ENCODE measurements at places on chromosomes 5 and 9.

- no peak overlapping the region for H3K27ac ChIP-seq
- H3K4me3 ChIP-seq: no peak overlapping the region
- no peaks in the 10 kb centered on the region for H3K36me3 ChIP-seq
- H3K4me1 ChIP-seq: peaks cover 5% of the 10 kb centered on the region
These were observed 105.3 kb upstream of the PIK3R1 start for GRCh38 chr5:68110264-68110663.

- H3K27ac ChIP-seq: no peak overlapping the region
- DNase-seq: no peak
- peaks cover 25% of the 10 kb centered on the region for H3K4me1 ChIP-seq
- H3K36me3 ChIP-seq: peaks cover 3% of the 10 kb centered on the region
These were observed 199.8 kb upstream of the MAP3K1 start for GRCh38 chr5:56615361-56616153.

GRCh38 chr9:94865582-94866452 is 139.3 kb downstream of the AOPEP start:
- peak overlapping the region; percentile 72 for H3K4me3 ChIP-seq
- peak overlapping the region; percentile 84 for H3K27ac ChIP-seq
- H3K27me3 ChIP-seq: no peaks in the 10 kb centered on the region

GRCh38 chr9:95433096-95433819 is 83.5 kb downstream of the PTCH1 start:
- no peak overlapping the region for H3K4me3 ChIP-seq
- no peak overlapping the region for H3K27ac ChIP-seq
- no peaks in the 10 kb centered on the region for H3K27me3 ChIP-seq
- H3K36me3 ChIP-seq: no peaks in the 10 kb centered on the region
- DNase-seq: no peak
- H3K4me1 ChIP-seq: peaks cover 4% of the 10 kb centered on the region

- H3K27me3 ChIP-seq: peaks cover 9% of the 10 kb centered on the region
- peaks cover 18% of the 10 kb centered on the region for H3K4me1 ChIP-seq
- no peaks in the 10 kb centered on the region for H3K36me3 ChIP-seq
- H3K4me3 ChIP-seq: no peak overlapping the region
These were observed 165.9 kb downstream of the CARTPT start for GRCh38 chr5:71884926-71885325.

DNA sequence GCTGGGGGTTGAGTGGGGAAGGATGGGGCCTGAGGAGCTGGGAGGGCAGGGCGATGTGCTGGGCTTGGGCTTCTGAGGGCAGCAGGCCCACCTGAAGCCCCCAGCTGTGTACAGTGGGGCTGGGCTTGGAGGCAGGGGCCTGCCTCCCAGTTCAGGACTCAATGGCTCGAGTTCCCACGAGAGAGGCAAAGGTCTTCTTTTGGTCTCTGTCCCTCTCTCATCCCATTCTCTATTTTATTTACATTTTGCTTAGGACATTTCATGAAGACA is 180.6 kb downstream of the MACROH2A1 start:
- H3K27me3 ChIP-seq: peaks cover 30% of the 10 kb centered on the region
- H3K36me3 ChIP-seq: peaks cover 3% of the 10 kb centered on the region
- peak; percentile 40 for DNase-seq
- no peak overlapping the region for H3K27ac ChIP-seq
- H3K4me3 ChIP-seq: no peak overlapping the region

DNA sequence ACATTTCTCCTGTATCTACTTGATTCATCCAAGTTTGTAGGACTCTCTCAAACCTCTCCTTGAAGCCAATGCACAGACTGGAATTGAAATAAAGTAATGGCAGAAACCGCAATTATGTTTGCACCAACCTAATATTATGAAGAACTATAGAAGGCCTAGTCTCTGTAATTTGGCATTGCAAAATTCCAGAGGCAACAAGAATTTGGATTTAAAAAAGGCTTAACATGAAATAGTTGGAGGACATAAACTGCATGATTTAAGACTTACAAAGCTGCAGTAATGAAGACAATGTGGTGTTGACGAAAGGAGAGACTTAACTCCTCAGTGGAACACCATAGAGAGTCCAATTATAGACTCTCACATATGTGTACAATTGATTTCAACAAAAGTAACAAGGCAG is 117.8 kb upstream of the MINAR2 start:
- H3K27ac ChIP-seq: no peak overlapping the region
- H3K4me3 ChIP-seq: no peak overlapping the region
- DNase-seq: no peak
- peaks cover 13% of the 10 kb centered on the region for H3K36me3 ChIP-seq
- H3K4me1 ChIP-seq: peaks cover 4% of the 10 kb centered on the region
- no peaks in the 10 kb centered on the region for H3K27me3 ChIP-seq

DNA sequence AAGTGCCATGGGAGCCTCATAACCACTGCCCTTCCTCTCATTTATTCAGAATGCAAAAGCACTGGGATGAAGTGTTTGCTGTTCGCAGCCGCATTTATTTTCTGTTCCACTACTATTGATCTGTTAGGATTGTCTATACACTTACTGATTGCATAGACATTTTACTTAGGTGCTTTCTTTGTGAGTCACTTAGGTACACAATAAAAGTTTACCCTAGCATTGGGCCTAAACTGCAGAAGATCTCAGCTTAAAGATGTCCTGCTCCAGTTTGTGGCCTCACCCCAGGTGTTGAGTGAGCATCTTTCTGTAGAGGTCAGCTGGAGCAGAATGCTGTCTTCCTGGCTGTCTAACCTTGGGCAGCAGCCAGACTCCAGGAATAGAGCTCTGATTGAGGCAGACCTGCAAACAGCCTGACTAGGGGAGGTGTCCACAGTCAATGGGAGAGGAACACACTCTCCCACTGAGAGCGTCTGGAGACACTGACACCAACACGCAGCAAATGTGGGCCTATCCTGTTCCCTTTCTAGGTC is 54.0 kb downstream of the GPR21 start:
- peaks cover 34% of the 10 kb centered on the region for H3K36me3 ChIP-seq
- no peak overlapping the region for H3K4me3 ChIP-seq

GRCh38 chr5:124661317-124662141 is 84.9 kb downstream of the ZNF608 start:
- H3K4me1 ChIP-seq: peaks cover 74% of the 10 kb centered on the region
- peak overlapping the region; percentile 76 for H3K4me3 ChIP-seq
- no peaks in the 10 kb centered on the region for H3K27me3 ChIP-seq
- H3K27ac ChIP-seq: peak overlapping the region; percentile 88
- no peaks in the 10 kb centered on the region for H3K36me3 ChIP-seq

DNA sequence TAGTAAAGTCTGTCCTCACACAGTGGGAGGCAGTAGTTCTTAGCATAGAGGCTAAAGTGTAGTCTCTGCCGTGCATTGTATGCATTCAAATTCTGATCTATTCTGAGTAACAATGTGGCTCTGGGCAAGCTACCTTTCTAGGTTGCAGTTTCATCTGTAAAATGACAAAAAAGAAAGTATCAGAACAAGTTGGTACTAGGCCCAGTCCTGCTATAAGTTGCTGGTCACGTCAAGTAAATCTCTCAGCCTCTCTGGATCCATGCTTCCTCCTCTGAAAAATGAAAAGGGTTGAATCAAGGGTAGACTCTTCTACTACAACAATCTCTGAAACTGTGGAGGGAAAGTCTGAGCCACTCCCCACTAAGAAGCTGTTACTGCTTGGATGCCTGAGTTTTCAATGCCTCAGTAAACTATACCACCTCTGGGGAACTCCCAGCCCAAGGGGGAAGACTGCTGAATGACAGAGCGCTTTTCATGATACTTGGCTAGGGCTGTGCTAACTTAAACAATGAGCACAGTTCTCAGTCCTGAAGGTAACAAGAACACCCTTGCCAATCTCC is 34.5 kb upstream of the SPARC start:
- DNase-seq: no peak
- H3K4me3 ChIP-seq: no peak overlapping the region
- H3K27me3 ChIP-seq: no peaks in the 10 kb centered on the region
- H3K36me3 ChIP-seq: no peaks in the 10 kb centered on the region

- no peak overlapping the region for H3K4me3 ChIP-seq
- H3K4me1 ChIP-seq: peaks cover 6% of the 10 kb centered on the region
- peaks cover 99% of the 10 kb centered on the region for H3K27me3 ChIP-seq
- no peaks in the 10 kb centered on the region for H3K36me3 ChIP-seq
- DNase-seq: no peak
These were observed 8.2 kb downstream of the TLX3 start for GRCh38 chr5:171317230-171317629.

DNA sequence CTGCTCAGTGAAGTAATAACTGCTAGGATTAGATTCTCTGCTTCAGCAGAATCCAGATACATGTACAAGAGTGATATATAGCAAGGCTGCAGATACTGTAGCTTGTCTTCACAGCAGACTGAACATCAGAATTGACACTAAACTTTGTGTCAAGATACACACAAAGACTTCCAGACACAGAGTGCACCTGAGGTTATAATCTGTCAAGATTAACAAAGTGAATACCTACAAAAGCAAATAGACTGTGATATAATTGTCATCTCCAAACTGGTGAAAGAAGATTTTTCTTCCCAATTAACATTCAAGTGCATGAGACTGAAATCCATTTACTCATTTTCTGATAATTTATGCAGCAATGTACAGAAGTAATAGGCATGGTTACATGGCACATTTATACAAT is 2266.5 kb upstream of the WWC1 start:
- no peak for DNase-seq
- no peak overlapping the region for H3K4me3 ChIP-seq
- H3K36me3 ChIP-seq: no peaks in the 10 kb centered on the region
- H3K27me3 ChIP-seq: peaks cover 6% of the 10 kb centered on the region

- no peak overlapping the region for H3K4me3 ChIP-seq
- H3K36me3 ChIP-seq: no peaks in the 10 kb centered on the region
- no peaks in the 10 kb centered on the region for H3K27me3 ChIP-seq
- peaks cover 14% of the 10 kb centered on the region for H3K4me1 ChIP-seq
These were observed 133.0 kb downstream of the GNA14 start for GRCh38 chr9:77514886-77515711.

DNA sequence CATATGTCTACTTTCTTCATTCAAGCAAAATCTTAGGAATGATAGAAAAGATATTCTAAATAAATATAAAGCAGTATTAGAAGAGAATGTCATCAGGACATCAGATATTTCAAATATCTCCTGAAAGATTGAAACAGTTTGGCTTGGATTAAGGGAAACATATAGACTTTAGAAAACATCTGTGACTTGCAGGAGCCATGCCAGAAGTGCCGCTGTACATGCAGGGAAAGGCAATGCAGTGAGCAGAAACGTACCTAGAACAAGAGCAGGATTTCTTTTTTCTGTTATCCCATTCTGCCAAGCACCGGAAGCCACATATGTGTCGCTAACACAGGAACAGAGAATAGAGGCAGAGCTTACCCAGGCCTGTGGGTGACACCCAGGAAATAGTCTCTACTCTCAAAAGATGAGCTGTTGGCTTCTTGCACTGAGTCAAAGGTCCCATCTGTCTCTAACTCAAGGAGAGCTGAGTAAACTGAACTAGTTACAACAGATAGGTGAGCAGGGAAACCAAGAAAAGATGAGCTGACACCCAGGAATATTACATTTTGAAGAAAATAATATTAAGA is 5.8 kb downstream of the ADAMTS19 start:
- no peak for DNase-seq
- H3K36me3 ChIP-seq: no peaks in the 10 kb centered on the region
- no peak overlapping the region for H3K27ac ChIP-seq
- peaks cover 6% of the 10 kb centered on the region for H3K27me3 ChIP-seq
- peaks cover 5% of the 10 kb centered on the region for H3K4me1 ChIP-seq

DNA sequence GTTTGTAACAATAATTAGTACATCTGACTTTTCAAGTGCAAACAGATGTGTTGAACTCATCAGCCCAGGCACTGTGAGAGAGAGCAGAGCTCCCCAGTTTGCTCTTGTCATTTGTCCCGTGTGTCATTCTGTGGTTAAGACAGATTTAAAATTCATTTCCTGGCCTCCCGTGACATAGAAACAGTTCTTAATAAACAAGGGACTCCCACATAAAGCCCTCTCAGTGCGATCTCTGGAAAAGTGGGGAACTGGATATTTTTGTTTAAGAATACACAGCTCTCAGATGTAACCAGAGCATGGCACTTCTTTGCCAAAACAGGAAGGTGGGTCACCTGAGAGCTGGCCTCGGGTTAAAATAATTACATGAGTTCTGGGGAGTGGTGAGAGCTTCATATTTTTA is 58.6 kb downstream of the PRKACG start:
- H3K27me3 ChIP-seq: no peaks in the 10 kb centered on the region
- H3K4me1 ChIP-seq: peaks cover 9% of the 10 kb centered on the region
- no peak for DNase-seq
- H3K4me3 ChIP-seq: no peak overlapping the region
- no peaks in the 10 kb centered on the region for H3K36me3 ChIP-seq

- H3K27ac ChIP-seq: no peak overlapping the region
- no peaks in the 10 kb centered on the region for H3K36me3 ChIP-seq
- DNase-seq: no peak
- H3K4me1 ChIP-seq: peaks cover 5% of the 10 kb centered on the region
- no peak overlapping the region for H3K4me3 ChIP-seq
These were observed 246.1 kb downstream of the MSX2 start for GRCh38 chr5:174970502-174970901.

- H3K4me1 ChIP-seq: no peaks in the 10 kb centered on the region
- H3K36me3 ChIP-seq: no peaks in the 10 kb centered on the region
- no peak for DNase-seq
These were observed 124.4 kb upstream of the MAP1B start for GRCh38 chr5:71982717-71983395.

- DNase-seq: no peak
- H3K4me3 ChIP-seq: no peak overlapping the region
- H3K36me3 ChIP-seq: peaks cover 29% of the 10 kb centered on the region
- no peak overlapping the region for H3K27ac ChIP-seq
- H3K27me3 ChIP-seq: no peaks in the 10 kb centered on the region
These were observed 259.1 kb downstream of the AOPEP start for GRCh38 chr9:94985649-94986048.

GRCh38 chr5:175159956-175160355 is 284.0 kb downstream of the DRD1 start:
- H3K27ac ChIP-seq: no peak overlapping the region
- H3K4me1 ChIP-seq: peaks cover 5% of the 10 kb centered on the region
- peaks cover 23% of the 10 kb centered on the region for H3K27me3 ChIP-seq
- H3K36me3 ChIP-seq: no peaks in the 10 kb centered on the region
- no peak overlapping the region for H3K4me3 ChIP-seq

DNA sequence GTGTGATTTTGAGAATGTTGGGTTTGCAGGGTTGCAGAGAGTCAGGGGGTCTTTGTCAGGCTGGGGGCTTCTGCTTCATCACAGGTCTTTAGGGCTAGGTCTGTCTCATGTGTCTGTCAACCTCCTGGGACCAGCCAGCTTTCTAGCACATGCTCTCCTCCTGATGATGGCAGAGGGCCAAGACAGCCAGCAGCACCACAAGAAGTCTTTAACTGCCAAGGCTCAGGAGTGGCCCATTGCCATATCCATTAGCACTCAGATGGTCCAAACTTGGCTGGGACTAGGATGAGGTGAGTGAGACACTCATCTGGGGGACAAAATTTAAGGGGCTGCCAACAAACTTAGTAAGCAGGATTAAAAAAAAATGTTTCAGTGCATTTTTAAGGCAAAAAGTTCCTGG is 384.2 kb upstream of the CDH10 start:
- no peaks in the 10 kb centered on the region for H3K4me1 ChIP-seq
- no peaks in the 10 kb centered on the region for H3K27me3 ChIP-seq

DNA sequence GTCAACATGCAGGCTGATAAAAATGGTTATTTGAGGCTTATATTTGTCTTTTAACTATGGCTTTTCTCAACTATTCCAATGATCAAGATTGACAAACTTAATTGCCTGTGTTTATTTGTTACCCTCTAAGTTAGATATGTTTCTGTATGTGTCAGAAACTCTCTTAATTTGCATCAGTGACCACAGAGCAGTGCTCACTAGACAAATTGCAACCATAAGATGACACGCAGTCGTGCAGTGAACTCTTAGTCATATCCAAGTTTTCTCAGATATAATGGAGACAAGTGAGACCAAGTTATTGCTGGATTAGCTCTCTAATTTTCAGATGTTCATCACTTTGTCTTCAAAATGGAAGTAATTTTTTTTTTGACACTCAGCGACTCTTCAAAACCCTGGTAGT is 342.2 kb upstream of the RFX3 start:
- H3K27me3 ChIP-seq: no peaks in the 10 kb centered on the region
- no peak overlapping the region for H3K27ac ChIP-seq
- H3K4me3 ChIP-seq: no peak overlapping the region
- no peak for DNase-seq
